ENCODE measurements at places on chromosomes 7 and 10. TPM values are rescaled to one million over a fixed set of nuclear protein-coding genes. Genes with fewer than 3 reads are reported as not detected.

Gene SFXN4
- total RNA-seq: 24.9 TPM

Gene TMEM196
- not detected for total RNA-seq

DNA sequence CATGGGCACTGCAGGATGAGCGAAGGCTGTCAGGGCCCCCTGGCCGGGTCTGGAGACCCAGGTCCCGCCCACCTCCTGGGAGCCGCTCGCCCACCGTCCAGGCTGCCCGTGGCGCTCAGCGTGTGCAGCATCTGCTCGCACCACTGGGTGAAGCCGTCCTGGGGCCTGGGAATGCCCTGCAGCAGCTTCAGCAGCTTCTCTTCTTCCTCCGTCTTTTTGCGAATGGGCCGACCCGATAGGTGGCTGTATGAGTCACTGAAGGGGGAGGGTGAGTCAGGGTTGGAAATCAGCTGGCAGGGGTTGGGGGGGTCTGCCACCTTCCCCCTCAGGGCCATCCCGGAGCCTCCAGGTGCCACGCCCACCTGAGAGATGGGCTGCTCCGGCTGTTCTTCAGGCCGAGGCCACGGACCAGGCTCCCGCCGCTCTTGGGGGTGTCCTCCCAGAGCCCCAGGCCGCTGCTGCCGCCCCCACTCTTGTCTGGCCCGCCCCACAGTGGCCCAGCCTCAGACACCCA, 8.7 kb downstream of the GNB2 start:
- peaks cover 73% of the 10 kb centered on the region for H3K36me3 ChIP-seq
- H3K4me1 ChIP-seq: no peaks in the 10 kb centered on the region
- no peak overlapping the region for H3K4me3 ChIP-seq
- H3K27me3 ChIP-seq: no peaks in the 10 kb centered on the region
- no peak for DNase-seq

- no peaks in the 10 kb centered on the region for H3K36me3 ChIP-seq
- H3K4me3 ChIP-seq: no peak overlapping the region
- no peaks in the 10 kb centered on the region for H3K27me3 ChIP-seq
- no peak overlapping the region for H3K27ac ChIP-seq
- DNase-seq: no peak
- H3K4me1 ChIP-seq: no peaks in the 10 kb centered on the region
These were observed 307.3 kb downstream of the IPMK start for GRCh38 chr10:57960406-57960805.

GRCh38 chr10:83677795-83678194, 461.5 kb upstream of the GHITM start:
- no peaks in the 10 kb centered on the region for H3K36me3 ChIP-seq
- H3K4me3 ChIP-seq: no peak overlapping the region
- H3K4me1 ChIP-seq: no peaks in the 10 kb centered on the region
- H3K27ac ChIP-seq: no peak overlapping the region
- H3K27me3 ChIP-seq: no peaks in the 10 kb centered on the region

All from H9 (cell line).